ENCODE measurements at places on chromosomes 5 and 9.
A peak's percentile ranks its signal among the peaks of the same experiment; 100 is the strongest.

DNA sequence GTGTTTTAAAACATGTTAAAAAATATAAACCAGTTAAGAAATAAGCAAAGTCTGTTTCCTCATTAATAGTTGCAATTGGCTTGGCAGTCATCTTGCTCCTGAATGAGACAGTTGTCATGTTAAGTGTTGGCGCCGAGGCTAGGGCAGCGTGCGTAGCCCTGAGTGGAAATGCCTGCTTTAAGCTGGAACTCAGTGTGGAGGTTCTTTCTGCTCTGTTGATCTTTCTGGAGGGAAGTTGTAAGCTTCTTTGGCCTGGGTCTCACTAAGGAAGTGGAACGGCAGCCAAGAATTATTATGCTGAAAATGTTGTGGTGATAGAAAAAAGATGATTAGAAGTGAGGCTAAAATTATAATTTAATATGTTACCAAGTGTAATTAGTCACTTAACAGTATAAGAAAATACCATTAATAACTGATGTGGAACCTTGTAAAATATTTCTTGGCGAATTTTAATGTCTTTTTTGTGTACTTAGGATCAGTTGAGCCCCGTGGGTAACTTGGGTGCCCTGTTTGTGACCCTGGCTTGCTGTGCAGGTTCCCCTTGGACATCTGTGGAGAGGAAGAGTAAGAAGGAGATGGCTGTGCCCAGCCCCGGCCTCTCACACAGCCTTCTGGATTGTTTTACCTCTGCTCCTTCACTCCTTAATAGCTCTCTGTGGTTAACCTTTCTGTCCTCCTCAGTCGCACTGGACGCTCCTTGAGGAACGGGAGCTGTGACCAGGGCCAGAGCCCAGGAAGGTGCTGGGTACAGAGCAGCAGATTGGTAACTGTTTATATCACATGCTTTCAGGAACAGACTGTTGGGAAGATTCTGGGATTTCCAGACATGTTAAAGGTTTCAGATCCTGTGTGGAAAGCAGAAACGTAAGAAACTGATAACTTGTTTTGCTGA is 31.0 kb downstream of the PCBD2 start:
- DNase-seq, result no peak

- DNase-seq, result no peak
These were observed 10.3 kb downstream of the HK3 start for GRCh38 chr5:176888865-176889165.

GRCh38 chr9:84701801-84702200 is 32.3 kb downstream of the NTRK2 start:
- DNase-seq, result no peak

DNA sequence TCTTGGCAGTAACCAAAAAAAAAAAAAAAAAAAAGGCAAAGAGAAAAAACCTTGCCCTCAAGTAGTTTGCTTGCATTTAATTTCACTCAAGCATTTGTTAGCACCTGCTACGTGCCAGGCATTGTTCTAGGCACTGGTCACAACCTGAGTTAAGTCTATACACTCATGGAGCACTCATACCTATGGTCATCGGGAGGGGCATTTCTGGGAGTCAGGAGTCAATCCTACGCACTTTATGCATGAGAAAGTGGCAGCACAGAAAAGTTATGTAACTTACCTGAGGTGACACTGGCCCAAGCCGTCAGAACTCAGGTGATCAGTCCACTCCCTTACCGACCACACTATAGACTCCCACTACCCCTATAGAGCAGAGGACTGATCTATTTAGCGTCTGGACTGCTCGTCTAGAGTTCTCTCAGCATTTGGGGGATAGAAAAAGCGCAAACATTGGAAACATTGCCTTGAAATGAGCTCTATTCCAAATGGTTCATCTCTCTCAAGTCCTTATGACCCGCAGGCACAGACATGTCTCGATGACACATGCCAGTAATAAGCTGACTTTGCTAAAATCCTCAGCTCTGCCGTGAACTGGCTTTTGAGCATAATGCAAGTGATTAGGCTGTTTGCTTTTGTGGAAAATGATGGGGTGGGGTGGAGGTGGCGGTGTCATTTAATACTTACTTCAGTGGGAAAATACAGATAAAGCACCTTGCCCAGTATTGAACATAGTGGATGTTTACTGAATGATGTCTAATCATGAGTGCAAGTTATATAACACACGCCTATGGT is 160.2 kb downstream of the ARHGEF28 start:
- DNase-seq, result no peak

DNA sequence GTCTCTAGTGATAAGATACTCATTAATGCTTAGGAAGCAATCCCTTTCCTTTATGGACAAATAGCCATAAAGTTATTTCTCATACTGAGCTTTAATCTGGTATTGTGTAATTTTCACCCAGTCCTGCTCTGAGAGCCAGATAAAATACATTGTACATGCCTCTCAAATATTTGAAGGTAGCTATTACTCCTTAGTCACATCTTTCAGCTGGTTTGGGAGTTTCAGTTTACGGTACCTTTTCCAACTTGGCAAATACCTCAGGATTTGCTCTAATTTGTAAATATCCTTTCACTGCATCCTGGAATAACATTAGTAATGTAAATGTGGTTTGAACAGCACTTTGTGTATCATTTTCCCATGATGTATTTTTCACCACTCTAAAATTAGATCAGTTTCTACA is 47.4 kb downstream of the ABHD17B start:
- DNase-seq, result peak; percentile 13

DNA sequence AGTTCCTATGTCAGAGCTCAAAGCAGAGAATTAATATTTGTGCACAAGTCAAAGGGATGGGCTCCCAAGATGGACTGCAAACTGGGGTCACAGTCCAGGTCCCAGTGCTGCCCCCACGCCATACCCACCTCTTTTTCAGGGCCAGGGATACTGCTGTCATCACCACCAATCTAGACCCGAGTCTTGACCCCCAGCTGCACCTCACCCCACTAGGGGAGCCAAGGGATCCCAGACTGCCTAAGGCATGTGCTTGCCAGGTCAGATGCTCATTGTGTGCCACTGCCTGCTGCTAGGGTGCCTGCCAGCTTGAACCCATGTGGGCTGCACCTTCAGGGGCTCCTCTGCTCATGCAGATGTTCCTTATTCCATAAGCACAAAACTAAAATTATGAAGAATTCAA is 215.6 kb upstream of the NREP start:
- no peak for DNase-seq

GRCh38 chr5:10853154-10853553 is 92.1 kb upstream of the DAP start:
- DNase-seq, result no peak

DNA sequence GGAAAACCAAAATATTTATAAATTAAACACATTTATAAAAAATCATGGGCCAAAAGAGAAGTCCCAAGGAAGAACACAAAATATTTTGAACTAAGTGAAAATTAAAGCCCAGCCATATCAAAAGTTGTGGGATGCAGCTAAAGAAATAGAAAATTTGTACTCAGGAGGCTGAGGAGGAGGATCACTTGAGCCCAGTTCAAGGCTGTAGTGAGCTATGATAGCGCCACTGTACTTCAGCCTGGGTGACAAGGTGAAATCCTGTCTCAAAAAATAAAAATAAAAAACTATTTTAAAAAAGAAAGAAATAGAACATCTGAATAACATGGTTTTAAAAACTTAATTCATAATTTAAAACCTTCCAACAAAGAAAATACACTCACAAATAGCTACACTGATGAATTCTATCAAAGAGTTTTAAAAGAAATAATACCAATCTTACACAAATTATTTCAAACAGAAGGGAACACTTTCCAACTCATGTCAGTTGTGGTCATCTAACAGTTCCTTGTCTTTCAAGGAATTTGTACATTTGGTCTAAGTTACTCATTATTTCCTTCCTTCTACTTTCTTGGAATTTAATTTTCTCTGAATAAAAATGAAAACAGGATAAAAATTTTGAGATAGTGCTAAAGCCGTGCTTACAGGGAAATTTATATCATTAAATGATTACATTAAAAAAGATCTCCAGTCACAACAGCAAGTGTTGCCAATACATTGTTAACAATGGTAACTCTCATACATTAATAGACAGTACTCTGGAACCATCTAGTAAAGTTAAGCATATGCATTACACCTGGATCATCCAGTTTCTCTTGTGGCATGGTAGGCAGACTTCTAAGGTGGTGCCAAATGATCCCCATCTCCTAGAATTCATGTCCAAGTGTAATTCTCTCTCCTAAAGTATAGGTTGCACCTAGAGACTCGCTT is 17.8 kb downstream of the PTBP3 start:
- no peak for DNase-seq

DNA sequence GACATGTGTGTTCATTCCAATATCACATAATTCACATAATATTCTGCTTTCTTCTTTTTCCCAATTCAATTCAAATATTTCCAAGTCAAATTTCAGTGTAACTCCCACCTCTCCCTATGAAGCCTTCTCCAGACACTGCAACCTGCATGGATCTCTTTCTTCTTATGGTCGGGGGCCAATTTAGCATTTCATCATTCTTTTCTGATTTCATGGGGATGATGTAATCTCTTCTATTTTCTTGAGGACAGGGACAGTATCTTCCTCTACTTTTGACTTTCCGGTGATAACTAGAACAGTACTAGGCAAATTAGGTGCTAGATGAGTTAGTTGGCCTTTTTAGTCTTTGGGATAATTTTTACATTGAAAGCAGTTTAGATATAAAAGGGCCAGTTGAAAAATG is 92.7 kb downstream of the CARTPT start:
- no peak for DNase-seq
